ENCODE measurements at places on chromosomes 6 and 20. TPM values are rescaled to one million over a fixed set of nuclear protein-coding genes. Genes with fewer than 3 reads are reported as not detected.

DNA sequence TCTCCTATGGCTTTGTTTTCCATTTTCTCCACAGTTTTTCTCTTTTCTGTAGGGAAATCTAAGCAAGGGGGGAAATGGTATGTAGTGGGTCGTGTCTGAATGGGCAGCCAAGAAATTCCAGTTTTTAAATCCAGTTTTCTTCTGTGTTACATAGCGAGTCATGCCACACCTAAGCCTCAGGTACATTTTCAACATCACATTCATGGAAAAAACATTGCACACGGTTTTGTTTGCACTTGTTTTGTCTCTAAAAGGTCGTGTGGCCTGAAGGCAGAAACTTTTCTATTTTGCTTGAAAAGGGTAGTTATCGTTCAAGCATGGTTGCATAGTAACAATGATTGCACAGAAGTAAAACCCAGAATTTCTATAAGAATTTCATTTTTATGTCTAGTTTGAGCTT, 70.5 kb downstream of the MOXD1 start:
- H3K27ac ChIP-seq: no peak overlapping the region
- no peaks in the 10 kb centered on the region for H3K27me3 ChIP-seq
- no peak overlapping the region for H3K4me3 ChIP-seq
- H3K36me3 ChIP-seq: no peaks in the 10 kb centered on the region

DNA sequence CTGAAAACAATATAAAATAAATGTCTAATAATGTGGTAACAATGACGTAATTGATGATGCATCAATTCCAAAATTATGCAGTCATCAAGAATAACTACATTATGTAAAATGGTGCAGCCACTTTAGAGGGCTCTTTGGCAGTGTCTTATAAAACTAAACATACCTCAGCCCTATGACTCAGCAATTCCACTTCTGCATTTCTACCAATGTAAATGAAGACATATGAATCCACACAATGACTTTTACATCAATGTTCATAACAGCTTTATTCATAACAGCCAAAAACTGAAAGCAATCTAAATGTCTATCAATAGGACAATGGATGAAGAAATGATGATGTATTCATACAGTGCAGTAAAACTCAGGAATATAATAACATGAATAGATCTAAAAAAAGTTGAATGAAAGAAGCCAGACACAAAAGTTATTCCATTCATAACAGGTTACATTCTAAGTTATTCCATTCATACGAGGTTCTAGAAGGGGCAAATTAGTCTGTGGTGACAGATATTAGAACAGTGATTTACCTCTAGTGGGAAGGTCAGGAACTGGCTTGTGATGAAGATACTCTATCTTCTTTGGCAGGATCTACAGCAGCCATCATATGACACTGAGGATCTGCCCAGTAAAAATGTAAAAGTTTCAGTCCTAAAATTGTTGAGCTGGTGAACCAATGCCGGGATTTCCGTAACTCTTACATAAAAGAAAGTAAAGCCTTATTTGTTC, 396.1 kb downstream of the PLCB1 start:
- H3K4me3 ChIP-seq: no peak overlapping the region
- no peaks in the 10 kb centered on the region for H3K4me1 ChIP-seq
- no peaks in the 10 kb centered on the region for H3K36me3 ChIP-seq

TRIM40 gene
- total RNA-seq: not detected

ZBP1 gene
- total RNA-seq: 0.13 TPM

Measured in muscle of leg (tissue), 16 donors.